ENCODE measurements at places on chromosomes 12 and 14.

DNA sequence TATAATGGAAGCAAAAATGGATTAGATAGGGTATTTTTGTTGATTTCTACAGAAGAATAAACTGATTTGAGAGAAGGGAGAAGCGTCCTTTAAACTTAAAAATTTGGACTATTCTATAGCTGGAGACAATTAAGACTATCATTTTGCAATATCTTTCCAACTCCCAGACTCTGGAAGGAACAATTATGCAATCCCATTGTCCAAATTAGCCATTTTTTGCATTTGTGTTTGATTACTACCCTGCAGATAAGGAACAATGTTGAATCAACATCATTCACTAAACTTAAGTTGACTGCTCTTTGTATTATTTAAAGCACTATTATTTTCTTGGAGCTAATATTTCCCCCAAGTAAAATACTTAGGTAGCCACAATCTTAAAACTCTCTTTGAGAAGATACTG is 34.8 kb upstream of the SELPLG start:
- no peak for DNase-seq

- no peak for DNase-seq
Measured at GRCh38 chr12:90393652-90394051, 561.3 kb downstream of the CCER1 start.

DNA sequence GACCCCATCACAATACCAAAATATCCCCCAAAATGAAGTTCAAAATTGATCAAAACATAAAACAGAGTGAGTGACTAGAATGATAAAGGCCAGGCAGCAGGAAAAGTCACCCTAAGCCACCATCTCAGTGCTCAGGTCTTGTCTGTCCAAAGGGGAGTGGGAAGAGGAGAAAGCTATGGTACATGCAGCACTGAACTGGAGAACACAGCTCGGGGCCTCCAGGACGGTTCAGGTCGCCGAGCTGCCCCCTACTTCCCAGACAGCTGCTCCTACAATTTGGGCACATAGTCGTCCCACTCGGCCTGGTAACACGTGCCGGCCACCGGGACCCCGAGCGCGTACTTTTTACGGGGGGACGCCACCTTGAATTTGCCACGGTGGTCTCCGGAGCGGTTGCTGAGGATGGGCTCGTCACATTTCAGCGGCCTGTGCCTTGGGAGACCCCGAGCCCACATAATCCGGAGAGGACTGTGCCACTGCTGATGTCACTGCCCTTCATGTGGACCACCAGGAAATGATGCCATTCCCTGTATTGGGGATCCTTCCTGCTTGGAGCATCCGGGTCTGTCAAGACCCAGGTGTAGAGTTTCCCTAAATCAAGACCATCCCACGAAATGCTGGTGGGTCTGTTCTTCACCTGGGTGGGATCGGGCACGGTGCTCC is 31.6 kb downstream of the AK7 start:
- DNase-seq: no peak

- peak; percentile 10 for DNase-seq
Measured at GRCh38 chr12:67590149-67590790, 58.3 kb upstream of the DYRK2 start.

DNA sequence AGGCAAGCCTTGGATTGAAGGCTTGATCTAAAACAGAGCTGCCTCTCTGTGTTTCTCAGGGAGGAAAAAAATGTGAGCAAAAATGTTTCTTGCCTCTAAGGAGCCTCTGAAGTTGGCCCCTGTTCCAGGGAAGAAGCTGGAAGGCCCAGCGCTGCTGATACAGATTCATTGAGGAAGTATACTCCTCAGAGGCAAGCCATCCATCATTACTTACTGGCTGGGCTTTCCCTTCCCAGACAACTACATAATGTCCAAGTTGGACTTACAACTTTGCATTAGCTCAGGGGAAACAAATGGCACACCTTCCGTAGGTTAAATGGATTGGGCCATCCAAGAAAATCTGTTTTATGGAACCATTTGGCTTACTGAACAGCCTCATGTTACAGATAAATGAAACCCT is 263.7 kb upstream of the SEL1L start:
- DNase-seq: no peak

- DNase-seq: no peak
Measured at GRCh38 chr14:22412926-22413411, 176.1 kb downstream of the DAD1 start.
